GM19239 (cell line): ENCODE measurements at places on chromosomes 1 and 21.
A peak's percentile ranks its signal among the peaks of the same experiment; 100 is the strongest.

GRCh38 chr1:235946571-235946981, 79.9 kb upstream of the LYST start:
- DNase-seq, result no peak

- DNase-seq, result no peak
Observed at GRCh38 chr1:55329091-55329490, 113.9 kb upstream of the USP24 start.

DNA sequence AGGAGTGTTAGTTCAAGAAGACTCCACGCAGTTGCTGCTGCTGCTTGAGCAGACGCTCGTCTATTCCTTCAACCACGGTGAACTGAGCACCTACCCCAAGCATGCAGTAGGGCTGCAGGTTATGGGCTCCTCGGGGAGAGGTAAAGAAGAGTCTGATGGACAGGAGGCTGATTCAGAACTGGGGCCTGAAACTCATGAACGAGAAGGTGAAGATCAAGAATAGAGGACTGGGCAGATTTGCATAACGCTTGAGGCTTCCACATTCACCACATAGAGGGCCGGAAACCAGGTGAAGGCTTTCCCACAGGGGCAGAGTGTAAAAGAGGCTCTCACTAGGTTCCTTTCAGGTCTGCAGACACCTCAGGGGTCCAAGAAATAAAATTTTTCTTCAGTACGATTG, 9.1 kb downstream of the ABCA4 start:
- DNase-seq, result no peak

GRCh38 chr1:154583773-154584172, 16.2 kb downstream of the CHRNB2 start:
- DNase-seq, result no peak

- peak; percentile 25 for DNase-seq
Observed at GRCh38 chr1:152495066-152495675, 15.4 kb upstream of the LCE5A start.
